Immature natural killer cell (primary cell): ENCODE measurements at places on chromosomes 2 and 18.
A peak's percentile ranks its signal among the peaks of the same experiment; 100 is the strongest.

- DNase-seq = no peak
These were observed 62.2 kb downstream of the MAP3K19 start for GRCh38 chr2:134985061-134985460.

- no peak for DNase-seq
These were observed 175.8 kb downstream of the AGPS start for GRCh38 chr2:177568390-177568789.

- no peak for DNase-seq
These were observed 31.1 kb upstream of the SATB2 start for GRCh38 chr2:199488772-199489400.

DNA sequence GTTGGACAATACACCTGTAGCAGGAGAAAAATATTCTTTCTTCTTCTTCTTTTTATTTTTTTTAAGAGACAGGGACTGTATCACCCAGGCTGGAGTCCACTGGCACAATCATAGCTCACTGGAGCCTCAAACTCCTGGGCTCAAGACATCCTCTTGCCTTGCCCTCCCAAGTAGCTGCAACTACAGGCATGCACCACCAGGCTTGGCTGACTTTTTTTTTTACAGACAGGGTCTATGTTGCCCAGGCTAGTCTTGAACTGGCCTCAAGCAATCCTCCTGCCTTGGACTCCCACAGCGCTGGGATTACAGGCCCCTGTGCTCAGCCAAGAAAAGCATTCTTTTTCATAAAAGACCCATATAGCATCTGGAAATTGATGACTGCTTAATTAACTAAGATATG lies 17.1 kb upstream of the ARHGAP28 start:
- no peak for DNase-seq

DNA sequence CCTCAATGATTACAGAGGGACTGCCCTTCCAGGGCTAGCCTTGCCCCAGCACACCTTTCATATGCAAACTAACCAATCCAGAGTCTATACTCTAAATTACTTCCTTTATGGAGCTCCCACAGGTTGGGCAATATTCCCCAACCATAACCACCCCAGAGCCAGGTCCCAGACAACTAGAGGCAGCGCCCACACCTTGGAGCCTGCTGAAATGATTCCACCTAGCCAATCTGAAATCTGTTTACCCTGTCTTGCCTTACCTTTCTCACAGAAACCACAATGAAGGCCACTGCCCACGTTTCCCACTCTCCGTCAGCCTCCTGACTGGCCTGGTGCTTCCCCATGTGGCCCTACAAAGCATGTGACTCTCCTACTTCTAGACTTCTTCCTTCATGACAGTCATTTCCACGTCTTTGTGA lies 62.0 kb downstream of the REEP1 start:
- no peak for DNase-seq

- DNase-seq = peak; percentile 66
These were observed 124.2 kb downstream of the UBE2E3 start for GRCh38 chr2:181104512-181105115.

- DNase-seq = no peak
These were observed 23.6 kb upstream of the ATIC start for GRCh38 chr2:215288112-215288815.

- DNase-seq = no peak
These were observed 94.4 kb downstream of the MGAT5 start for GRCh38 chr2:134348239-134348638.

- DNase-seq = no peak
These were observed 30.8 kb downstream of the CREG2 start for GRCh38 chr2:101356521-101356920.

DNA sequence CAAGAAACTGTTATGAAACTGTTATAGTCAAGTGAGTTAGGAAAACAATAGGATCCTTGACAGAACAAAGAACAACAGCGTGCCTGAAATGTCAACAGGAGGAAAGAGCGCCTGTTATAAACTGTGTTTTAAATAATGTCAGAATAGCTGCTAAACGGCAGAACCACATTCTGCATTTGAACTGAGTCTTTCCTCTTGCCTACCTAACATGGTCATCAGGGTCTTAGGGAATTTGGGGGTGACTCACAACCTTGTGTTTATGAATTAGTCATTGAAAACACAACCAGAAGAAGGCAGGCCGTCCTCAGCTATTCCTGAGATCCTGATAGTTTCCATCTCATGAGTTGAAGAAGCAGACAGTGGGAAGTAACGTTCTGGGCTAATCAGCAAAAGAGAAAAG lies 222.0 kb upstream of the FN1 start:
- no peak for DNase-seq

DNA sequence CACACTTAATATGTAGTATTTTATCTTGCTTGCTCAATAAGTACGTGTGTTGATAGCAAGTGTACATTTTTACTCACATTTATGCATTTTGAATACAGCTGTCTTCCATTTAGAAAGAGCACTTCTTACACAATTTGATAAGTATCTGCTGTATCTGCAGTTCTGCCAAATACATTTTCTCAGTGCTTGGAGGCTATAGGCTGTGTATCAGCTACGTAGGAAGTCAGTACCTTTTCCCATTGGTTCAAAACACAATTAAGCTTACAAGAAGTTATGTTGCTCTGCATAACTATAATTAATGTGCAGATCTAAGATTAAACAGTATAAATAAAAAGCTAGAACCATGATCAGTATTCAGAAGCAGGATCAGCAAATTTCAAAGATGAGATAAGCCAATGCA lies 503.6 kb upstream of the SMIM21 start:
- no peak for DNase-seq

DNA sequence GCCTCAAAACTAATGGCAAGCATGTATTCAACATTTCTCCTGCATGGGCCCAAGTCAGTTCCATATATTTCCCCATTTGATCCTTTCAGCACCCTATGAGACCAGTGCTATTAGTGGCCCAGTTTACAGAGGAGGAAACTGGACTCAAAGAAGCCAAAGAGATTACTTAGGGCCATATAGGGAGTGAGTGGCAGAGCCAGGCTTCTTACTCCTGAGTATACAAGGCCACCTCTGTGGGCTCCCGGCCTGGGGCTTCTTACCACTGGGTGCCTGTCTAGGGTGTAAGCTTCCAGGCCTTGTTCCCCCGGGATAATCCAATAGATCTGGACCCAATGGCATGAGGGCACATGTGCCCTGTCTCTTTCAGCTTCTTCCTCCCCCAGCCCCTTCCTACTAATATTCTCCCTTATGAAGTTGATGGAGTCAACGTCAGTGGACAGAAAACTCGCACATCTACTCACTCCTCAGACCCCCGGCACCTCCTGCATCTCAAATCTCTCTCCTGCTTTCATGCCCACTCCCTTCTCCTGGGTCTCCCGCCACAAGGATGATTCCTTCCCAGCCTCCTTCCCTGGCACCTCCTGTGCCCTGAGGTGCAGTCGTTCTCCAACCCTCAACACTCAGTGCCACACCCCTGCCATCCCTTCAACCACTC lies 222.6 kb downstream of the ANAPC1 start:
- no peak for DNase-seq

- no peak for DNase-seq
These were observed 162.4 kb downstream of the CELF4 start for GRCh38 chr18:37403100-37403781.

DNA sequence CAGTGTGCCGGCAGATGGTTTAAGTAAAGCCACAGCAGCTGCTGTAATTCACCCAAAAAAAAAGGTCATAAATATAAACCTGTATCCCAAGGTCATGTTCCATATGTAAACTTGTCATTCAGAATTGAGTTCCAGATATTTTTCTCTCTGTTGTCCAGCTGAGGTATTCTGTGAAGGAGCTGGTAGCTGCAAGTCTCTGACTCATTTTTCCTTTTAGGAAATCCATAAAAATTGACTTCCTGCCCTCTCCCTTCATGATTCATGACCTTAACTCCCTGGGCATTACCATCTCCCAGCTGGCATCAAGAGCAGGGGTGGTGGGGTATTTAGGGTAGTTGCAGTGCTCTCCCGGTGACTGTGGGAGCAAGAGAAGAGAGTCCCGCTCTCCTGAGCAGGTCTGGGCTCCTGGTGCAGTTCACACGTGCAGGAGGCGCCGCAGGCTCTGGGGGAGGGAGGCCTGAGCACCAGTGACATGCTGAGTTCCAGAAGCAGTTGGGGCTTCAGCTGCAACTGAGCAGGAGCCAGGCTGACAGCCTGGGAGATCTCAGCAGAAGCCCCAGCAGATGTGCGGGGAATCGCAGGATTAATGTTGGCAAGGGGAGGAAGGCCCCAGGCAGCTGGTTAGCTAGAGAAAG lies 192.6 kb downstream of the MGAT5 start:
- DNase-seq = no peak

DNA sequence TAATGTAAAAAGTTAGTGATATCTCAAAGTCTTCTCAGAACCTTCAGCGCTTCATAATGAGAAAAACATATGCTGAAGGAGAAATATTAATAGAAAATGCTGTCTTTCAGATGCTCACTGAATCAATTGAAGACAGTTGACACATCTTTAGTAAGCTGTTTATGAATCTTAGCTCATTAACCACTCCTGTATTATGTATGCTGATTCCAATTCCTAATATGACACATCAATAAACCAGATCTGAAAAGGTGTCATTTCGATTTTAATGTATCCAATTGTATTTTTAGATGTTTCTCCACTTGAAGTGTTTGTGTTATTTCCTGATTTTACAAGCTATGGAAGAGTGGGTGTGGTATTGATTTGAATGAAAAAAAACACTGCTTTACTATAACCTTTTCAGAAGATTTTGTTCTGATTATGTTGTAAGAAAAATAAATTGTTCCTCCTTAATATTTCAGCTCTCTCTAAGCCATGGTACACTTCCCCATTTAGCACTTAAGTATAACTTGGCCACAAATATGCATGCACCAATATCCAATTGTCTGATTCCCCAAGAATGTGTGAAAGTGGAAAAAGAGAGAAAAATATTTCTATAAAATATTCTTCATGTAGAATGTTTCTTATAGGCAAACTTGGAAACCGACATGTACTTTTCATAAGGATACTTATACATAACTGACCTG lies 569.8 kb downstream of the ARHGAP15 start:
- no peak for DNase-seq

GRCh38 chr2:210635257-210635656 lies 78.9 kb downstream of the CPS1 start:
- DNase-seq = no peak
